ENCODE measurements at places on chromosomes 2 and 18.

DNA sequence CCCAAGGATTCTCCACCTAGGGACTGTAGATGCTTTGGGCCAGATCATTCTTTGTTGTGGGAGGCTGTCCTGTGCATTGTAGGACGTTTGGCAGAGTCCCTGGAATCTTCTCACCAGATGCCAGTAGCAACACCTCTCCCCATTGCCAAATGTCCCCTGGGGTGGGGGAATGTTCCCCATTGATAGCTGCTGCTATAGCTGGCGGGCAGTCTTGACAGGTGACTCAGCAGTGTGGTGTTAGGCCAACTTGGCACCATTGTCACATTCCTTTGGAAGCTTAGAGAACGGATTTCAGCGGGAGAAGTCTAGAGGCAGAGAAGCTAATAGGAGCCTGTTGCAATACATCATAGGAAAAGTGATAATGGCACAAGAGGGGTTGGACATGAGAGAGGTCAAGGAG, 495.7 kb upstream of the SMIM21 start:
- no peak for DNase-seq

DNA sequence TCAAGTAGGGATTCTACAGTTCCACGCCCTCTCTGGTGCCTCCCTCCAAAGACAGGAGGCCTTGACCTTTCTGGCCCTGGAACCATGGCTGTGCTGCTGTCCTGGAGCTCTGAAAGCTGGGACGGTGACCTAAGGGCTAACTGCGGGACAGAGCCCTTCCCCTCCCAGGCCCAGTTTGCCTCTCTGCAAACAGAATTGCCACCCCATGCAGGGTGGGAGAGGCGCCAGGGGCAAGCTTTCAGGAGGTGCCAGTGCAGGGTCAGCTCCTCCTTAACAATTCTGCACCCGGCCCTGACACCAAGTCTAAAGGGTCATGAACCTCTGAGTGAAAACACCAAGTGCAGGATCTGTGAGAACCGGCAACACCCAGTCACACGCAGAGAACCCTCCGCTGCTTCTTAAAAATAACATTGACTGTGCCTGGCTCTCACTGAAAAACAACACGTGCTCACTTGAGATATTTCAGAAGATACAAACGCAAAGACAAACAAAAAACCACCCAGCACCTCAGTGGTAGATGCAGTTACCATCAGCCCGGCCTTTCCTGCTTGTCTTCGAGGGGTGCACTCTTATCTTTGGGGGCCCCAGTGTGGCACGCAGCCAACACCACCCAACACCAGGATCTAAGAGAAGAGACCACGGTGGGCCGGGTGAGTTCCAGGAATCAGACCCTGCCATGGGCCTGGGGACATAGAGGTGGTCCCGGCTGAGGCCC, 1.1 kb upstream of the SNED1 start:
- DNase-seq, result no peak

DNA sequence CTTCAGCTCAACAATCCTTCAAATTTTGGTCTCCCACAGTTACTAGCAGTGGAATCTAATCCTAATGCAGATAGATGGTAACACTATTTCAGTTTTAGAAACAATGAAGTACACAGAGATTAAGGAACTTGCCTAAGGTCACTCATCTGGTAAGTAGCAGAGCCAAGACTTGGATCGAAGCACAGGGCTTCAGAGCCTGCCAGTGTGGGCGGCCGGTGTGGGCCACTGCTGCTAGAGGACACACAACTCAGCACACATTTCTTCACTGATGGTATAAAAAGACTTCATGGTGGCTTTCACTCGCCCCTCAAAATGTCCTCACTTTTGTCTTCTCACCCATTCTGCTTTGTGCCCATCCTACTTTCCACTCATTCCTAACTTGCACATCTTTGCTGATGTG, 11.1 kb downstream of the C2orf74 start:
- DNase-seq, result no peak

- no peak for DNase-seq
These were observed 216.1 kb upstream of the SETBP1 start for GRCh38 chr18:44464398-44465180.

- no peak for DNase-seq
These were observed 85.6 kb upstream of the TAF1B start for GRCh38 chr2:9757501-9758264.

- DNase-seq, result no peak
These were observed 24.5 kb downstream of the NFATC1 start for GRCh38 chr18:79420033-79420745.

GRCh38 chr2:177433402-177433801, 40.8 kb downstream of the AGPS start:
- DNase-seq, result no peak

DNA sequence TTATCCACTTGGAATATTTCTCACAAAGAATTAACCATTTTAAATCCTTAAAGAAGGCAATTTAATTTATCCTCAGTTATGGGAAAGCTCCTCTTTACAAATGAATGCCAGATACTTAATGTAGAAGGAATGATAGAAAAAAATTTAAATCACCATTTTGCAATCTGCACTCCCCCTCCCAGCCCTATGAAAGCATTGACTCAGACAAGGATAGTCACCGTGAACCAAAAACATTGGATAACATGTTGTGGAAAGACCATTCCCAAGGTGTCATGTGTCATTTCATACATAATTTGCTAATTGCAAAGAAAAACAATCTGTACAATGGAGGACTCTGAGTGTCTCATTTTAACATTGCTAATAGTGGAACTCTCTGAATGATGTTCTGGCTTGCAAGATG, 421.0 kb downstream of the TXNL1 start:
- no peak for DNase-seq

DNA sequence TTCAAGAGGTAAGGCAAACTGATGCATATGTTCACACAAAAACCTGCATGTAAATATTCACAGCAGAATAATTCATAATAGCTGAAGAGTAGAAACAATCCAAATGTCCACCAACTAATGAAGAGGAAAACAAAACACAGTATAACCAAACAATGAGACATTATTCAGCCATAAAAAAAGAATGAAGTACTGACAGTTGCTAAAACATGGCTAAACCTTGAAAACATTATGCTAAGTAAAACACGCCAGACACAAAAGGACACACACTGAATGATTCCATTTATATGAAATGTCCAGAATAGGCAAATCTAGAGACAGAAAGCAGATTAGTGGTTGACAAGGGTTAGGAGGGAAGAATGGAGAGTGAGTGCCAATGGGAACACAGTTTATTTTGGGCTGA, 86.9 kb downstream of the SESTD1 start:
- DNase-seq, result no peak

DNA sequence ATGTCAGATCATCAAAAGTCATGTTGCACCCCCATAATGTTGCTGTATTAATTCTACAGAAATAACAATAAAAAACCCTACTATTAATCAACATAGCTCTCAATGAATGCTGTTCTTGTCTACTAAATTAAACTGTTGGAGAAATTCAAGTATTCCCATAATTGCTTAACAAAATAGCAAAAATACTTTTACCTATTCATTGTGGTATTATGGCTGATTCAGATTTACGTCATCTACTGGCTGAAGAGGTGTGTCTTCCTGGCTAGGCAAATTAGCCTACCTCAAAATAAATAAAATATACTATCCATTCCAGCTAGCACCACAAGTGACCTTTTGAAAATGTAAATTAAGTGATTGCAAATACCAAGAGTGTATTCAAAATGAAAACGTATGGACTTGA, 249.4 kb downstream of the MEIS1 start:
- no peak for DNase-seq

GRCh38 chr2:68832233-68832869, 38.8 kb downstream of the BMP10 start:
- DNase-seq, result peak; percentile 46

DNA sequence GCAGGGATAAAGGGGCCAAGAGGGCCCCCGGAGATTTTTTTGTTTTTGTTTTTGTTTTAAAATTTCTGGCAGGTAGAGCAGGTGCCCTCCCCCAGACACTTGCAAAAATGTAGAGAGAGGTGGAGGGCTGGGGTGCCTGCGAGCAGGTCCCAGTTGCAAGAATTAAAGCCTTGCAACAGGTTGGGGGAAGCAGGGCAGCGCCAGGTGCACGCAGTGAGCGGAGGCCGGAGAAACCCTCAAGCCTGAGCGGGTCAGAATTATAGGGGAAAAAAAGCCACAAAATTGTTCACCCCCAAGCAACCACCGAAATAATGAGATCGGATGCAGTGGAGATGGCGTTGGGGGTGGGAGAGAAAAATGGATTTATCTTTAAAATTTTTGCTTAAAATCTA, 527 bp downstream of the IGFBP5 start:
- DNase-seq, result no peak

DNA sequence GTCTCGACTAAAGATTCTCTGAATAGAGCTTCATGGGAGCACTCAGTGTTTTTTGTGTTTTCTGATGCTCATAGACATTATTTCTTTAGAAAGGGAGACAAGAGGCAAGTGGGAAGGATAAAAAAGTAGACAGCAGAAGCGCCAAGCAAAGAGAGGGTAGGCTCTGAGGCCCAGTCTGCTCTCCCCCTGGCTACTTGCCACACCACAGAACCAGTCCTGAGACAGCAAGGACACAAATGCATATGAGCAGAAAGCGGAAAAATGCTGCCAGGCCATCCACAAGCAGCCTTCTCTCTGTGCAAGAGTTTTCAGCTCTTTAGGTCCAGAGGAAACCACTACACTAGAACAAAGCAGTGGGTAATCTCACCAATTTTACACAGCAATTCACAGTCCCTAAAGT, 285.4 kb downstream of the ZNF521 start:
- DNase-seq, result no peak

DNA sequence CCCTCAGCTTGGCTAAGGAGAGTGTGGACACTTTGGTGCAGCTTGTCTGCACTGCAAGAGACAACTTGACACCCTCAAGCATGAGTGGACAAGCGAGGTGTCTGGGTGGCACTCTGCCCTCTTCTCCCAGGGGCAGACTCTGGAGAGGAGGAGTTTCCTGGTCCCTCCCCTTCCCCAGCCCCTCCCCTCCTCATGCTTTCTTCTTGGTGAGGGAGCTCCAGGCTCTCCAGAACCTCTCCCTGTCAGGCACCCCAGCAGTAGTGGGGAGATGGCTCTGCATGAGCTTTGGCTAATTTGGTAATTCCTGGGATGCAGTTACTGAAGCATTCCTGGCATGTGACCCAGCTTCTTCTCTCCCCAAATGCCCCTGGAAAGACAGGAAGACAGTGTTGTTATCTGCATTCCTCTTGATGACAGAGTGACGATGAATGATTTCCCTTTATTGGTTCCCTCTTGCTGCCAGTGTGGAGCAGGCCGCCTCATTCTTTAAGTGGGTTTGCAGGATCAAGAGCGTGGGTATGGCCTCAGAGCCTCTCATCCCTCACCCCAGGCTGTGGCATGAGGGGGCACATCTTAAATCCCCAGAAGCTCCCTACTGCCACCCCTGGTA, 89.2 kb downstream of the STPG4 start:
- DNase-seq, result no peak

- no peak for DNase-seq
These were observed 76.1 kb upstream of the CAVIN2 start for GRCh38 chr2:191922736-191923651.

- DNase-seq, result no peak
These were observed 630.1 kb upstream of the PIK3C3 start for GRCh38 chr18:41324934-41325333.

DNA sequence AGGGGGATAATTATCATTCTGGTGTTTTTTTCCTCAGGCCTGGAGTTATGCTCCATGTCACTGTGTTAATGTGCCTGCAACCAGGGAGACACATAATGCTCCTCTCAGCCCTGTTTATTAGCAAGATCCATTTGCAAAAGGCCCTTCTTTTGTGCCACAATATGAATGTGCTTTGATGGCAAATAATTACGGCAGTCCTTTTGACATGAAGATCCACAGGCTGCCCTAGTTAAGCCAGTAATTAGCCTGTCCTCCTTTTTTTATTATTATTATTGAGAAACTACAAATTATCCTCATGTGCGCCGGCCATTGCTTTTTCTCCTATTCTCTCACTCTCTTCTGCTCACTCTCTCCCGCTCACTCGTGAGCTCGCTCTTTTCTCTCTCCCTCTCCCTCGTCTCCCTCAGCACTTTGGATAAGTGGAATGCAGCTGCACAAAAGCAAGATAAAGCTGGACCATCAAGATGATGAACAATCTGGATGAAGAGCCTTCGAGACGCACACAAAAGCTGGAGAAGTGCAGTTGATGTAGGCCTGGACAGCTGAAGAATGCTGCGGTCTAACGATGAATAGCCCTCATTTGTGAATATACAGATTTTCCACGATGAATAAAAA, 762.3 kb downstream of the BCL11A start:
- DNase-seq, result no peak

GRCh38 chr18:8006979-8007378, 439.9 kb downstream of the PTPRM start:
- no peak for DNase-seq

DNA sequence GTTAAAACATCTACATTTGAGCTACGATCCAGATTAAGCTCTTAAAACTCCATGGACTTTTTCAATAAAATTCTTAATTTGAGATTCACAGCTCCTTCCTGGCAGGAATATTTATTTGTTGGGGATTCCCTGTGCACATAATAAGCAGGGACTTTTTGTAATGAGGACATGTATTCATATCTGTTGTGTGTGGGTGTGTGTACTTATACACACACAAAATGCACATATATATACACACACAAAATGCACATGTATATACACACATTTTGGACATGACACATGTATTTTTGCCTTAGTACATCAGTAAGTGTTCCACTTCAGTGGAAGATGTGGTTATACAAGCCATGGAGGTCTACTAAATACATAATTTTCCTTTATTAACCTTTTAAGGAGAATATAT, 1131.1 kb upstream of the CDH2 start:
- DNase-seq, result no peak

DNA sequence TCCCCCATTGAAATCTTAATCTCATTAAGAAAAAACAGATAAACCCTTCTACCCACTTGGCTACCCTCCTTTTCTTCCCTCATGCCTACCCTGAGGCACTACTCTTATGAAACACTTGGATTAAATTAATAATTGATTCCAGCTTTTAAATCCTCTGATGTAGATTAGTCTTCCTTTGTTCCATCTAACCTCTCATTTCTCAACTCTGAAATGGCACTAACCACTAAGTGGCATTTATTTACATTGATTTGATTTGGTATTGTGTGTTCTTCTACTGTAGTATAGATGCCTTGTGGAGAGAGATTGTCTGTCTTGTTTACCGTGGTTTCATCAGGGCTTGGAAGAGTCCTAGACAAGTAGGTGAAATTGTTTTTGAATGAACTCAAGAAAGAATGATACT, 26.7 kb downstream of the ITGA4 start:
- no peak for DNase-seq

GRCh38 chr2:224937887-224938286, 104.4 kb downstream of the DOCK10 start:
- DNase-seq, result peak; percentile 35

GRCh38 chr2:231683292-231684235, 24.8 kb upstream of the PTMA start:
- DNase-seq, result no peak

DNA sequence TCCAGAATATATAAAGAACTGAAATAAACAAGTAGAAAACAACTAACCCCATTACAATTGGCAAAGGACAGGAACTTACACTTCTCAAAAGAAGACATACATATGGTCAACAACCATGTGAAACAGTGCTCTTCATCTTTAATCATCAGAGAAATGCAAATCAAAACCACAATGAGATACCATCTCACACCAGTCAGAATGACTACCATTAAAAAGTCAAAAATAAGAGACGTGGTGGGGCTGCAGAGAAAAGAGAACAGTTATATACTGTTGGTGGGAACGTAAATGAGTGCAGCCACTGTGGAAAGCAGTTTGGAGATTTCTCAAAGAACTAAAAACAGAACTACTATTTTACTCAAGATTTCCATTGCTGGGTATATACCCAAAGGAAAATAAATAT, 1696.3 kb upstream of the TMEFF2 start:
- no peak for DNase-seq

All from germinal center (tissue), 1 donor.